AG08396 (cell line): ENCODE measurements at places on chromosomes 16 and 17.
A peak's percentile ranks its signal among the peaks of the same experiment; 100 is the strongest.

DNA sequence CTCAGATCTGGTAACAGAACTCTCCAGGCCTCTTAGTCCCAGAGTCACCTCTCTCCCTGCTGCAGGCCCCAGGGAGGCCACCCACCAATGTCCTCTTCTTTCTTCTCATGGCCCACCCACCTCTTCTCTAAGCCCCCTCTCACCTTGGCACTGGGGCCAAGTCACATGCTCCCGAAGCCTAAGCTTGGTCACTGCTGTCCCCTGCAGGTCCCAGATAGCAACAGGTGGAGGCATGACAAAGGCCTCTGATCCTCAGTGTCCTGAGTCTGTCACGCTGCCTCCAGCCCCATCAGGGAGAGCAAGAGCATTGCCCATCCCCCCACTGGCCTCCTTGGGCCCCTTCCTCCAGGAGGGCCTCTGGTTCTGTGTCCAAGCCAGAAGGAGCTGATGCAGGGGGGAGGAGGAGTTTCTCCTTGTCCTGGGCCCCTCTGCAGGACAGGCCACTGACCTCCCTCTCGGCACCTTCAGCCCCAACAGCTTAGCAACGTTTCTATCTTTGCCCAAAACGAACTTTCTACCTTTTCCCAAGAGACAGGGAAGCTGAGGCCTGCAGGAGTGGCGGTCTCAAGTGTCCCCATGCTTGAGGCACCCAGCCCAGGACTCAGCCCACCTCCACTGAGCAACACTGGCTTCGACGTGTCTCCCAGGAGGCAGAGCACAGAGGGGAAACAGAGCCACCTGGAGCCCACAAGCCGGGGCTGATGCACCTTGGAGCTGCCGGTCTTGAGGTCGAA is 8.6 kb downstream of the P2RX1 start:
- no peak for DNase-seq

DNA sequence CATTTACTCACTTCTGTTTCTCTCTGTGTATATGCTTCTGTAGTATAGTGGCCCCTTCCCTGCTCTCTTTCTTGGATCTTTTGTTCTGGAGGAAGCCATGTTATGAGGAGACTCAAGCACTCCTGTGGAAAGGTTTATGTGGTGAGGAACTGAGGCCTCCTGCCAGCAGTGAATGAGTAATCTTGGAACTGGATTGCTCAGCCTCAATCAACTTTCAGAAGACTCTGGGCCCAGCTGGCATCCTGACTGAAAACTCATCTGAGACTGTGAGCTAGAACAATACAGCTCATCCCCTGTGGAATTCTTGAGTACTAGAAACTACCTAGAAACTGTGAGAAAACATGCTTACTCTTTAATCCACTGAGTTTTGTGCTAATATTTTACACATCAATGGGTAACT is 133.1 kb upstream of the ZKSCAN2 start:
- DNase-seq, result no peak

- no peak for DNase-seq
Observed at GRCh38 chr17:36825113-36825512, 112.2 kb upstream of the LHX1 start.

- DNase-seq, result no peak
Observed at GRCh38 chr16:77965346-77965745, 57.0 kb upstream of the CLEC3A start.

GRCh38 chr17:63481488-63481870 is 4.6 kb downstream of the ACE start:
- no peak for DNase-seq

GRCh38 chr16:88651989-88652761 is 1.3 kb upstream of the CYBA start:
- no peak for DNase-seq

DNA sequence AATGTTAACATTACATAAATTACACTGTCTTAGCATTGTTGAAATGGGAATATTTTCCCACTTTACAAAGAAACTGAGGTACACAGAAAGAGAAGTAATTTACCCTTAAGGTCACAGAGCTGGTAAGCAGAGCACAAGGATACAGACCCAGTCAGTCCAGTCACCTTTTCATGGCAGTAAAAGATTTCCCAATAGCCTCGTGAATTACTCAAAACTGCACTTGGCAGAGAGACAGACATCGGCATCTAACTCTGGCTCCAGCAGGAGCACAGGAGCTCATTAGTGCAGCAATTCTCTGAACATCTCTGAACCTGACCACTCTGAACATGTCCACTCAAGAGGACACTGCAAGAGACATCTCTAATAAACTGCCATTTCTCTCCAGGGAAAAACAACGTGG is 3.1 kb downstream of the TEX2 start:
- DNase-seq, result peak; percentile 62

DNA sequence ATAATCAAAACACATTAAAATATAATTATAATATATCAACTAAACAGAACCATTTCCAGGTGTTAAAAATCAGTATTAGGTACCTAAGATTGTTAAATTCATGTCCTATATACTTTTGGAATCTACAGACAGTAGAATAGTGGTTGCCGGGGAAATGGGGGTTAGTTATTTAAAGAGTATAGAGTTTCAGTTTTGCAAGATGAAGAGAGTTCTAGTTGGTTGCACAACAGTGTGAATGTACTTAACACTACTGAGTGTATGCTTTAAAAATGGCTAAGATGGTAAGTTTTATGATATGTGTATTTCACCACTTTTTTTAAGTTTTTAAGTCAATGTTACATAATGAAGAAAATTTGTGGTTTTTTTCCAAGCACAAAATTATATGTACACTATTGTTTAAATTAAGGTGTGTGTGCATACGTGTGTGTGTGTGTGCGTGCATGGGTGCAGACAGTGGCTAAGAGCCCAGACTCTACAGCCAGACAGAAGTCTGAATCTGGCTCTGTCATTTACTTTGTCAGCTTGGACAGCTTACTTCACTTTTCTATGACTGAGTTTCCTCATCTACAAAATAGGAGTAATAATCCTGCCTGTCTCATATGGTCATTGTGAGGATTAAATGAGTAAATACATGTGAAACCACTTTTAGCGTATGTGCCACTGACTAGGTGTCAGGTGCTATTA is 25.3 kb upstream of the PHAF1 start:
- no peak for DNase-seq

DNA sequence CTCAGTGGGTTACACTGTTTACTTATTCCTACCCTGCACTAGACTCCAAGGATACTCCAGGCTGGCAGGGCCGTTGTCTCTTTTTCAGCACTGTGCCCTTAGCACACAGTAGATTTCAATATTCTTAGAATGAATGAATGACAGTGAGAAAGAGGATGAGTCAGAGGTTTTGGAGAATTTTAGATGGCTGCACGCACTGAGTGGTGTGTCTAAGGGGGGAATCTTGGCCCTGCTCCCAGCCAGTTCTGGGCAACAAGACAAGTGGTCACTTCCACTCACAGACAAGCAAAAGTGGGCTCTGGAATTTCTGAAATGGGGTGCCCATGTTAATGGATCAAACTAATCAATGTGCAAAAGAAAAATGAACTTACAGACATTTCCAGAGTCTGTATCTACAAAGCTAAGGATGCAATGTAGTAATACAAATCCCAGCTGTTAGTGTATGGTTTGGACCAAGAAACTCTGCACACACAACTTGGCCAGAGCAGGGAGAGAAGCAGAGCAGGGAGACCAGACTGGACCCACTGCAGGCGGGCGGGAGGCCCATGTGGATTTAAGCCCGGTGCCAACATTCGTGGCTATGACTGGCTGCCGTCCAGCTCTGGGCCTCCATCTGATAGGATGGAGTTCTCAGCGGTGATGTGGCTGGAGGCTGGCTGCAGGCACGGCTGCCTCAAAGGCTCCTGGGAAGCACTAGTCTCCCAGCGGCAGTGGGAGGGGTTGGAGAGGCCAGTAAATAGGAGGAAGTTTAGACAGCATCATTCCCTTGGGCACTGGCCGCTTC is 95.6 kb upstream of the CDYL2 start:
- DNase-seq, result peak; percentile 82

- DNase-seq, result peak; percentile 46
Observed at GRCh38 chr16:80526418-80527061, 14.3 kb upstream of the DYNLRB2 start.

DNA sequence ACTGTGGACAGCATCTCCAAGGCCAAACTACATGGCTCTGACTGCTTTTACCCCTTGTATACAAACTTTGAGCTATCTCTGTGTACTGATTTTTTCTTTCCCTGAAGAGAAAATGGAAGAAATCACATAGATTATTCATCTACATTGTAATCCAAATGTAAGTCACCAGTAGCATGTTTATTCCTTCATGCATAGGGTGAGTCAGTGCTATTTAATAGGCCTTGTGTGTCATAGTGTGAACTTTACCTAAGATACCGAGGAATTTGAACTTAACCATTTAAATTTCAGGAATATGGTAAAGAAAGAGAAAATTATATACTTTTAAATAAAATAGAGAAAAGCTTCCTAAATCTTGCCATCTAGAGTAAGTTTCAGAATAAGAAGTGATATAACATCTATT is 16.5 kb downstream of the PHKB start:
- no peak for DNase-seq

DNA sequence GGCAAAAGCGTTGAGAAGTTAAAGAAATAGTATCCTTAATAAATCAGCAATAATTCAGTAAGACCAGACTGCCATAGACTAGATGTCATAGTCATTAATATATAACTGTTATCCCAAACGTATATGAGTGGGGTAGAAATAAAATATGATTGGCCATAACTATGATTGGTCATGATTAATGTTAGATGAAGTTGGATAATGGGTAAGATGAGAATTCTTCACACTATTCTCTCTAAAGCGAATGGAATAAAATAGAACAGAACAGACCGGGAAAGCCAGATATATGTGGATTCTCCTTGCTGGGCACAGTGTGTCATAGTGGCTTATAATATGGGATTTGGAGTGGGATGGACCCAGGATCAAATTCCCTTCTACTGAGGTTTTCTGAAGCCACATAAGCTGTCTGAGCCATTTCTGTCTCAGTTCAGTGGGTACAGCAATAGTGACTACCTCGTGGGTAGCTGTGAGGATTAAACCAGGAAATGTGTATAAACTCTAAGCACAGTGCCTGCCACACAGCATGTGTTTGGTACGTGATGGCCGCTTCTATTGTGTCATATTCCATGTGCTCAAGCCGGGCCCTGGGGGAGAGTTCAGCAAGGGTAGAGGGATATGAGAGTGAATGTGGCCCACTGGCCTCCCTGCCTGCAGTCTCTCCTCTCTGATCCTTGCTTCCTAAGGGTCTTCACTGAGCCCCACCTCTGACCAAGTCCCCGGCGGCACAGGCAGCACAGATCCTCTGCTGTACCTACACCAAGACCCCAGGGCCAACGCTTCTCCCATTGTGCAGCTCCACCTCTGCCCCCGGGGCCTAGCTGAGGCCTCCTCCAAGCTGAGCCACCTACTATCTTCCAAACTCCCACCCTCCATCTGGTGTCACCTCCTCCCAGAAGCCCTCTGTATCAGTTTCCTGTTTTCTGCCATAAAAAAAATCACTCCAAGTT is 3.7 kb downstream of the CETP start:
- DNase-seq, result no peak

DNA sequence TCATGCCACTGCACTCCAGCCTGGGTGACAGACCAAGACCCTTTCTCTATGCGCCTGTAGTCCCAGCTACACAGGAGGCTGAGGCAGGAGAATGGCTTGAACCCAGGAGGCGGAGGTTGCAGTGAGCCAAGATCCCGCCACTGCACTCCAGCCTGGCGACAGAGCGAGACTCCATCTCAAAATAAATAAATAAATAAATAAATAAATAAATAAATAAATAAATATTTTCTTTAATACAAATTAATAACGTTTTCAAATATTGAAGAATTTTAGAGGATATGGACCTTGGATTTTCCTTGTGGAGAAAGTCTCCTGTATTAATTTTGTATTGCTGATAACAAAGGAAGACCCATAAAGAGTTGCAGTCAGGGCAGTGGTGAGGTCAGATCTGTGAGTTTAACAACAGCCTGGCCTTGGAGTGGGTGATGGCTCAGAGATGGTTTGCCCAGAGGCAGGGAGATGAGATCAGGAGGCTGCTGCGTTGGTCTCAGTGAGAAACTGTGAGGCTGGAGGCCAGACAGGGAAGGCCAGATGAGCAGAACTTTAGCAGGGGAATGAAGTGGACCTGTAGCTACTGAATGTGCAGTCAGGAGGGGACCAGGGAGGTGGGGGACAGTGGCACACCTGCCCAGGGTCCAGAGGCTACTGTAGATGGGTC is 4.4 kb upstream of the ASGR1 start:
- no peak for DNase-seq

GRCh38 chr17:27549251-27549893 is 81.6 kb upstream of the LGALS9 start:
- DNase-seq, result no peak

DNA sequence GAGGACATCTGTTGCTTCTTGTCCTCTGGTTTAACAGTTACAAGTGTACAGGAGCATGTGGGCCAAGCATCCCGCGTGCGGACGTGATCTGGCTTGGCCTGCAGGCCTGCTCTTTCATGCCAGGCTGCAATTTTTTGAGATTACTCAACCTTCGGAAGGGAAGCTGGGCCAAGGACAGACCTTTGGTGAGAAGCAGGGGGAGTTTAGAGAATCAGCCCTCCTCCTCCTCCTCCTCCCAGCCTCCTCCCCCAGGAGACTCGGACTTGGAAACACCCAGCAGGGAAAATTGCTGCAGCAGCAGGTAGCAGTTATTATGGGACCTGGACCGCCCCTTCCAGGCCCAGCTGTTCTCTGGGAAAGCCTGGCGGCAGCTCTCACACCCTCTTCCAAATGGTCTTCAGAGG is 5.1 kb upstream of the KLHL36 start:
- peak; percentile 90 for DNase-seq

DNA sequence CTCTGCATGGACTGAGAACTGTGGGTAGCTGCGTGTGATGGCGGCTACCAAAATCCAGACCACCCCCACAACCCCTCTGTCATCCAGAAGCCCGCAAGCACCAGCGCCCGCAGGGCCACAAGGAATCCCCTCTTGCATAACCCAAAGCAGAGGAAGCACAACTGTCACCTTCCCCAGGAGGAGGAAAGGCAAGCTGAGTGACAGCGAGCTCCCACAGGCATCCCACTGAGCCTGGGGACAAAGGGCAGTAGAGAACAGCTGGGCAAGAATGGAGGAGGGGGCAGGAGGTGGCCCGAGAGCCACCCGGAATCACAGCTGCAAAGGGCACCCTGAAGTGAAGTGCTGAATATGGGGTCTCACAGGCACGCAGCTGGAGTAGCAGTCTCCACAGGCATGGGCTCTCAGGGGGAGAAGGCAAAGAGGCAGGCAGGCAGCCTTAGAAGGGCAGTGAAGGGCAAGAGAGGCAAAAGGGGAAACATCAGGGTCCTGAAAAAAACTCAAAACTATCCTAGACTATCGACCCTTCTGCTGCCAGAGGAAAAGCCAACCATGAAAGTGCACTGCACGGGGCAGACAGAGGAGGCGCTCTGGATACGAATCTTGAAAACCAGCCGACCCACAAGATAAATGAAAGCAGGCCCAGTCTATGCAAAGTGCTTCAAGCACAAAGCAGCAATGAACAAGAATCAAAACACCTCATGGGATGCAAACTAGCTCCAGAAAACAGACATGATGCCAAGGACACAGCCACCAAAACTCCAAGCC is 17.1 kb downstream of the USP36 start:
- DNase-seq, result no peak
